ENCODE measurements at places on chromosomes 3 and 15.

DNA sequence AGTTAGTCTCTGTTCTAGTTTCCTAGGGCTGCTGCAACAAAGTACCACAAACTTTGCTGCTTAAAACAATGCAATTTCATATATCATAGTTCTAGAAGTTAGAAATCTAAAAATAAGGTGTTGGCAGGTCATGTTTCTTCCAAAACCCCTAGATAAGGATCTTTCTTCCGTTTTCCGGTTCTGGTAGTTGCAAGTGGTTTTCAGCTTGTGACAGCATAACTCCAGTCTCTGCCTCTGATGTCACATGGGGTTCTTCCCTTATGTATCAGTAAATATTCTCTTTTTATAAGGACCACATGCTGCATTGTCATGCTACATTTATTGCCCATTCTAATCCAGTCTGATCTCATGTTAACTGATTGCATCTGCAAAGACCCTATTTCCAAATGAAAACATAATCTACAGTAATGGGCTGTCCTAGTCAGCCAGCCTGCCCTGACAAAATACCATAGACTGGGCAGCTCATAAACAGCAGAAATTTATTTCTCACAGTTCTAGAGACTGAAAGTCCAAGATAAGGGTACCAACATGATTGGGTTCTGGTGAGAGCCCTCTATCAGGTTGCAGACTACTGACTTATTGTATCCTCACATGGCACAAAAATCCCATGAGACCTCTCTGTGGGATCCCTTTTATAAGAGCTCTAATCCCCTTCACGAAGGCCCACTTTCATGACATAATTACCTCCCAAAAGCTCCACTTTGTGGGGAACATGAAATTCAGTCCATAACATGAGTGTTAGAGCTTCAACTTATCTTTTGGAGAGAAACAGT, 642.0 kb upstream of the NAALADL2 start:
- DNase-seq, result no peak

- no peak for DNase-seq
These were observed 49.5 kb downstream of the CMC1 start for GRCh38 chr3:28290863-28291300.

DNA sequence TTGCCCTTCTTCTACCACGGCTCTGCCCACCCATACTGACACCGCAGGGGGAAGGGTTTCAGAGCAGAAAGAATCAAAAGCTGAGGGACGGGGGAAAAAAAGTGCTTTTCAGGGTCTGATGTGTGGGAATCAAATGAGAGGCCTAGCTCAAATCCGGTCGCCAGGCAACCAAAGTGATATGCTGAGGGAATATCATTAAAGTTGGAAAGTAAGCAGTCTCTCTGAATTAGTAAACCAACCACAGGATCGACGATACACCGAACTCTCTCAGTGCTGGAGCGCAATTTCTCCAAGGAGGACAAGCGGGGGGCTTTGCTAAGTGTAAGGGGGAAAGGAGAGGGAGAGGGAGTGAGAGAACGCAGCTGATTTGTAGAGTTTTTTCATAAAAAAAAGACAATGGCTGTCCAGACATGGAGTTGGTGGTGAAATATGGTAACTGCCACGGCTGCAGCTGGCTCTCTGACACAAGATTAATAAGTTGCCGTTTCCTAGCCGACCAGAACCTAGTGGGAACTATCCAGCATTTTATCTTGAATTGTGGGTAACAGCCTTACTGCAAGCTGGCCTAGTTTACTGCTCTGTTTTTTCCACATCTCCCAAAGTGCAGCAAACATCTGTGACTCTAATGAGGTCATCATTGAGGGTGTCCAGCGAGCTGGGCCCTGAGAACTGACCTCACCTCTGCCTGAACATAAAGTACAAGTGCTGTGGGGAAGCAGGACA, 530.2 kb downstream of the SOX2 start:
- peak; percentile 79 for DNase-seq

- no peak for DNase-seq
These were observed 24.8 kb upstream of the BOC start for GRCh38 chr3:113186566-113186965.

DNA sequence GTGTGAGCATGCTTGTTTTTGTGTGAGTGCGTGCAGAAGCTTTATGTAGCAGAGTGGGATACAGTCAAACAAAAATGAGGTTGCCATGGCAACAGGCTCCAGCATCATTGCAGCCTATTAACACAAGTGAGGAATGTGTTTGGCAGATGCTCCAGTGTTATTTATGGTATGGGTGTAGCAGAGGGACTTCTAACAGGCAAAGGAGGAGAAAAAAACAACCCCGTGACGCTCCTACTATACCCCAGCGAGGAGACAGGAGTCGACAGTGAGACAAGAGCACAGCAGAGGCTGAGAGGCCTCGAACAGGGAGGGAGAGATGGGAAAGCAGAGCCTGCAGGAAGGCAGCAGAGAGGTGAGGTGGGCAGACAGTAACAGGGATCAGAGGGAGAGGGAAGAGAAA, 4.9 kb downstream of the ADCY5 start:
- DNase-seq, result no peak

- DNase-seq, result no peak
These were observed 225.2 kb downstream of the TCF12 start for GRCh38 chr15:57143511-57144078.

DNA sequence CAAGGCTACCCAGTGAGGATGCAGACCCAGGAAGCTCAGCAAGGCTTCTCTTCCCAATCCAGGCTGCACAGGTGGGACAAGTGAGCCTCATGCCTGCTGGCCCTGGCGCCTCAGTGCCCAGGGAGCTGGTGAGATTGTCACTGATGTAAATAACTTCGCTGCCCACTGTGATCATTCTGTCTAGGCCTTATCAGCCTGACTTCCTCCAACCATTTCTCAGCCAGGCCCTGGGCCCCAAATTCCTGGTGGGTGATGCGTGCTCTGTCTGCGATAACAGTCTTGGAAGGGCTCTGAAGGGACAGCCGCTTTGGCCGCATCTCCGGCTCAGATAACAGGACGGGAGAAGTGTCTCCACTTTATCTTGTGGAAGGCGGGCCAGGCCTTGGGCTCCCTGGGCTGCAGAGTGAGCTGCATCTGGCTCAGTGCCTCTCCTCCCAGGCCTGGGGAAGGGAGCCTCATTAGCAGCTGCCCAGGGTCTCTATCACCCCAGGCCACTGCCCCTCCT, 2.2 kb upstream of the FBLN2 start:
- DNase-seq, result no peak

- DNase-seq, result no peak
These were observed 35.4 kb downstream of the PSTPIP1 start for GRCh38 chr15:77030048-77030927.

DNA sequence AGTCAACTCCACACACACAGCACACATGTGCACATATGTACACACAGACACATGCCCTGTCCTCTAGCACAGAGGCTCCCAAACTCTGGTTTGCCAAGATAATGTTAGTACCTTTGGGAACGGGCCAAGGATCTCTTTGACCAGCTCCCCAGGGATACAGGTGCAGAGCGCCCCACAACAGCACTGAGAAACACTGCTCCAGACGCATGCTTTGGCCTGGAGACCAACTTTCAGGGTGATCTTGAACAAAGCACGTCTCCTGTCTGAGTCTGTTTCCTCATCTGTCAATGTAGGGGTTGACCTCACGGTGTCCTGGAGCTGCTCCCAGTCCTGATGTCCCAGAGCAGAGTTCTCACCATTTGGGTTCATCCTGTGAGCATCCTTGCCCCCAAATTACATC, 15.9 kb upstream of the SKOR1 start:
- no peak for DNase-seq
